K562 (cell line): ENCODE measurements at places on chromosomes 7 and 10.

DNA sequence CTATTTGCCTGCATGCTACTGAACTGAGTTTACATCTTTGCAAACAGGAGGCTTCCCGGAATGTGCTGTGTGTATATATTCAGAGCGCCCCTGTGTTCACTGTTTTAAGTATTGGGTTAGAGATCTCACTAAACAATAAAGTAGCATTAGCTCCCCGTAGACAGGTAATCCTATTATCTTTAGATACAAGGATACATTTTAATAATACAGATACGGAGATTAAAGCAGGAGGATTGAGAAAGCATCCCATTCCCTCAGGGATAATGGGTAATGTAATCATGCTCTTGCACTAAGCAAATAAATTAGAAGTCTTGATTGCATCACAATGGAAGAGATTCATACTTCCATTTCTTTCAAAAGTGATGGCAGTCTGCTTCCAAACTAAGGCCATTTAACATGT, 809.0 kb downstream of the NRG3 start:
- no peaks in the 10 kb centered on the region for H3K36me3 ChIP-seq
- no peak for DNase-seq
- H3K27me3 ChIP-seq: no peaks in the 10 kb centered on the region
- H3K4me3 ChIP-seq: no peak overlapping the region
- H3K4me1 ChIP-seq: no peaks in the 10 kb centered on the region

DNA sequence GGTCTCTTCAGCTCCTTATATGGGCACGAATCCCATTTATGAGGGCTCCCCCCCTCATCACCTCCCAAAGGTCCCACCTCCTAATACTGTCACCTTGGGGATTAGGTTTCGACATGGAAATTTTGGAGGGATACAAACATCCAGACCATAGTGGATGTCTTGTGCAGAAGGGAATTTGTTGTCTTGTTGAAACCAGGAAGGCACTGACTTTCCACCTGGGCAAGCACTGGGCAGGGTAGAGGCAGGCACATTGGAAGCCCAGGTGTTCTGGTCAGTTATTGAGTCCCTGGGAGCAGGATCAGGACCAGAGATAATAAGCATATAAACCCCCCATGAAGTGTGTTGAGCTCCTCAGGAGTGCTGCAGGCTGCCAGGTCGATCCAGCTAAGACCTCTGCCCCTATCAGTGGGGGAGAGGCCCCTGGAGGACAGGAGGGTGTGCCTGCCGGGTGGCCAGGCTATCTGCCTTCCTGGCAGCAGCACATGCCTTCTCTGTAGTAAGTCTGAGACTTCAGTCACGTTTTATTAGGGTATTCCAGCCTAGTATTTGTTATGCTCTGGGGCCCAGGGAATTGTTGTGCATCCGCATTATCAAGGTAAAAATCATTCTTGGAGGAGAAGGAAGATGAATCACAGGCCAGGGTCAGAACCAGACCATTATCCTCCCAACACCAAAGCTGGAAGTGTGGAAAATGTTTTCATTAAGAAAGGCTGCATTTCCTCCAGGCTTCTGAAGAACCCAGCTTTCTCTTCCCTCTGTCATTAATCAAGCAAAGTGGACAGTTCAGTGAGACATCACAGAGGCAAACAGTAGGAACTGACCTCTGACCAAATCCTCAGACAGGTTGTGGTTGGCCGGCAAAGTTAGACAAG, 503.1 kb downstream of the GRID1 start:
- H3K4me1 ChIP-seq: no peaks in the 10 kb centered on the region
- H3K36me3 ChIP-seq: no peaks in the 10 kb centered on the region
- DNase-seq: no peak
- H3K27ac ChIP-seq: no peak overlapping the region
- H3K4me3 ChIP-seq: no peak overlapping the region

DNA sequence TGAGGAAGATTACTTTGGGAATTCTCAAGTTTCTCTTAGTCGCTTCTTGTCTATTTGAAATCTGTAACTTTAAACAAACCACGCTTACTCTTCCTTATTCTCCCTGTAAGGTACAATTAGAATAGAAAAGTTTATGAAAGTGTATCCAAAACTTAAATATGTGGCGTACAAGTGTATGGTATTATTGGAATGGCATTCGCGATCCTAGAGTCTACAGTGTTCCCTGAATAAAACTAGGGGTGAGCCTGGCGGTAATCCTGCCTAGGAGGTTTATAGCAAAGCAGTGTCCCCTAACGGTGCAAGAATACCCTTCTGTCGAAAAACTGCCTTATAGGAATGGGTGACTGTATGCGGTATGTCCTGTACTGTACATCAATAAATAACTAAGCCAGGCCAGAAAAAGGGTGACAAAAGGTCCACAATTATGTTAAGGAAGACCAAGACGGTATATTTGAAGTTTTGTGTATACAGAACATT, 1.2 kb downstream of the TASOR2 start:
- H3K4me3 ChIP-seq: peak overlapping the region; percentile 92
- H3K27me3 ChIP-seq: no peaks in the 10 kb centered on the region
- peak overlapping the region; percentile 96 for H3K27ac ChIP-seq
- DNase-seq: no peak

DNA sequence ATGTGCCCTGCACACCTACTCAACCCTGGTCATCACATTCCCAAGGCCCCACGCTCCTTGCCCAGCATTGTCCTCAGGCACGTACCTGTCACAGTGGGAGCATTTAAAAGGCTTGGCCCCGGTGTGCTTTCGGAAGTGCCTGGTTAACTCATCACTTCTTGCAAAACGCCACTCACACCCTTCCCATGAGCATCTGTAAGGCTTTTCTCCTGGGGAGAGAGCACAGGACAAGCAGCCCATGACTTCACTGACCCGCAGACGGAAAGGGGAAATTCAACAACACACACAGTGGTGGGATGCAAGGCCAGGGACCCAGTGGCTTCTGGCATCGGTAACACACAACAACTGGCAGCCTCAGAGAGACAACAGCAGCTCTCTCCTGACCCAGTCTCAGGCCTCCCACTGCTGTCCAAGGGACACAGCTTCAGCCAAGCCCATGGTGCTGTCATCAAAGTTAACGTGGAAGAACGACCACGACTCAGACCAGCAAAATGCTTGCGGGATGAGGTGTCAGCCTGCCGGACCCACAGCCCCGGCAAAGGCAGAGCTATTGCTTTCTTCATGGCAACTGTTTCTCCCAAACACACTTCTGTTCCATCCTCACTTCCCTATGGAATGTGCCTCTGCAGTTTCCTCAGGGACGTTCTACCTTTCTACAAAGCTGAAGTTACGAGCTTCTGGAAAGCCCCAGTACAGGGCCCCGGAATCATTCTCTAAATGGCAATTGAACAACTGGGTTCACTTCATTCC, 4.8 kb downstream of the KLF6 start:
- no peak overlapping the region for H3K27ac ChIP-seq
- no peak overlapping the region for H3K4me3 ChIP-seq
- H3K36me3 ChIP-seq: peaks cover 65% of the 10 kb centered on the region
- no peaks in the 10 kb centered on the region for H3K27me3 ChIP-seq
- no peak for DNase-seq
- peaks cover 25% of the 10 kb centered on the region for H3K4me1 ChIP-seq

DNA sequence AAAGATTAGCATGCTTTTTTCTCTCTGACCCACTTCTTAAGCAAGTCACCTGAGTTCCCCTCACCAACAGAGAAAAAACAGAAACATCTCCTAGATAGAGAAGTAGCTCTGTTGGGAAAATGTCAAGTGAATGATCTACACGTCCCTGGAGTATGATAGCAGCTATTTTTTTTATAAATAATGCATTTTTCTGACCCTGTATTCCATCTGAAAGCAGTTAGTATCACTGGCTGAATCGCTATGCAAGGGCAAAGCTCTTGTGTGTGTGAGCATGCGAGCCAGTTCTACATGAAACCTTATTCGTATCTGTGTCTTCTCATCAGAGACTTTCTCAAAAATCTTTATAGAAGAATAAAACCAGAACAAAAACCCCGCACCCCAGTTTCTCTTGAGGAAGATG, 8.2 kb downstream of the ANKMY2 start:
- no peak for DNase-seq
- no peaks in the 10 kb centered on the region for H3K4me1 ChIP-seq
- H3K36me3 ChIP-seq: peaks cover 69% of the 10 kb centered on the region
- no peak overlapping the region for H3K27ac ChIP-seq

DNA sequence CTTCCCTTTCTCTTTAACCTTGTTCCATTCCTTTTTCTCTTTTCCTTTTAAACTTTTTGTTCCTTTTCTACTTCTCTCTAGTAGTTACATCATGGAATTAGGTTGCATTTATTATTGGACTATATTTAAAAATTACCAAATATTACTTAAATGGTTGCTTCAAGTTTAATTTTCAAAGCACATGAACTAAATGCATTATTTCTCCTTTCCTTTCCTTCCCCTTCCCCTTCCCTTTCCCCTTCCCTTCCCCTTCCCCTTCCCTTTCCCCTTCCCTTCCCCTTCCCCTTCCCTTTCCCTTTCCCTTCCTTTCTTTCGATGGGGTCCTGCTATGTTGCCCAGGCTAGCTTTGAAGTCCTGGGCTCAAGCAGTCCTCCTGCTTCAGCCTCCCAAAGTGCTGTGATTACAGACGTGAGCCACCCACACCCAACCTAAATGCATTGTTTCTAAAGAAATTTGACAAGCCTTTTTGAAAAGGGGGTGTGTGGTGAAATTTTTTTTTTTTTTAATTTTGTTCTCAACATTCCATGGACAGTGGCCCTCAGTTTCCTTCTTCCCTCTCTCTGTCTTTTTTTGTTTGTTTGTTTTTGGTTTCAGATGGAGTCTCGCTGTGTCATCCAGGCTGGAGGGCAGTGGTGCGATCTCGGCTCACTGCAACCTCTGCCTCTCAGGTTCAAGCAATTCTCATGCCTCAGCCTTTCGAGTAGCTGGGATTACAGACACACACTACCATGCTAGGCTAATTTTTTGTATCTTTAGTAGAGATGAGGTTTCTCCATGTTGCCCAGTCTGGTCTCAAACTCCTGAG, 31.2 kb downstream of the TMEM60 start:
- DNase-seq: no peak
- peaks cover 4% of the 10 kb centered on the region; the same call in 1 of the 2 replicates for H3K4me1 ChIP-seq
- no peak overlapping the region for H3K4me3 ChIP-seq
- H3K27me3 ChIP-seq: no peaks in the 10 kb centered on the region
- peaks cover 34% of the 10 kb centered on the region for H3K36me3 ChIP-seq

- no peaks in the 10 kb centered on the region for H3K36me3 ChIP-seq
- H3K27ac ChIP-seq: no peak overlapping the region
- no peak overlapping the region for H3K4me3 ChIP-seq
Observed at GRCh38 chr7:116799916-116800315, 62.5 kb upstream of the CAPZA2 start.

- H3K4me3 ChIP-seq: no peak overlapping the region
- no peak overlapping the region for H3K27ac ChIP-seq
- no peak for DNase-seq
- H3K4me1 ChIP-seq: peaks cover 2% of the 10 kb centered on the region; the same call in 1 of the 3 replicates
- H3K27me3 ChIP-seq: no peaks in the 10 kb centered on the region
Observed at GRCh38 chr10:125911990-125912389, 15.6 kb downstream of the FANK1 start.

GRCh38 chr10:106707657-106708056, 456.8 kb downstream of the SORCS1 start:
- H3K27me3 ChIP-seq: no peaks in the 10 kb centered on the region
- no peak overlapping the region for H3K27ac ChIP-seq
- H3K4me3 ChIP-seq: no peak overlapping the region
- DNase-seq: no peak
- no peaks in the 10 kb centered on the region for H3K4me1 ChIP-seq

- H3K4me1 ChIP-seq: peaks cover 20% of the 10 kb centered on the region; the same call in 2 of the 3 replicates
- no peak for DNase-seq
- no peaks in the 10 kb centered on the region for H3K27me3 ChIP-seq
- no peak overlapping the region for H3K4me3 ChIP-seq
Observed at GRCh38 chr7:44972562-44972961, 6.3 kb downstream of the MYO1G start.

DNA sequence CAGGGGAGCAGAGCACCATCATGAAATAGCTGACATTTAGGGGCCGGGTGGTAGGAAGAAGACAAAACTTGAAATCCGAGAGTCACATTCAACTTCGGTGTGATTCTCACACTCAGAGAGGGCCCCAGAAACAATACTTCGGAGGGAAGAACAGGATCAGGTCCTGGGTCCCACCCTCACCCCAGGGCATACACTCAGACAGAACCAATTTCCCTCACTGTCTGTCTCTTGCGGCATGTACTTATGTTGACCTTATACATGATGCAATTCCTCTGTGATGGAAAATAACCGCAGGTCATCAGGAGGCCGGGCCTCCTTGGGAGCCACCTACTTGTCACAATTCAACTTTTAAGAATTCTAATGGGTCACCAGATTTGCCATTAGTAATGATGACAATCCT, 26.3 kb upstream of the HMX3 start:
- no peaks in the 10 kb centered on the region for H3K4me1 ChIP-seq
- H3K36me3 ChIP-seq: no peaks in the 10 kb centered on the region
- no peak overlapping the region for H3K27ac ChIP-seq
- DNase-seq: no peak
- no peaks in the 10 kb centered on the region for H3K27me3 ChIP-seq

DNA sequence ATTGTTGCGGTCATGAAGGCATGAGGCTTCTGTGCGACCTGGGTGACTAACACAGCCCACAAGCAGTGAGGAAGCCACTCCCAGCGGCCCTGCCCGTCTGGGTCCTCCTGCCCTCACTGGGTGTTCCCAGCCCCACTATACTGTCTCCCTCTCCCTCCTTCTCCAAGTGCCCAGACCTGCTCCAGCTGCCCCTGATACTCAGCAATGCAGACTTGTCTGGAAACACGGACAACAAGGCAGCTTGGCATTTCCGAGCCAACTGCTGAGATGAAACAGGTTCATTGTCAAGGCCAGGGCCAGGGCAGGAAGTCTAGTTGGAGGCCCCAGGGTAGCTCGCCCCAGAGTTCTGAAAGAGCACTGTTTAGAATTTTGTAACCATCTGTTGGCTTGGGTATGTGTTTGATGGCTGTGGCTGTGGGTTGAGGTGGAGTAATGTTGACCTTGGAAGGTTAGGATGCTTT, 95.7 kb downstream of the RBM20 start:
- peaks cover 3% of the 10 kb centered on the region; the same call in 1 of the 2 replicates for H3K4me1 ChIP-seq
- H3K27ac ChIP-seq: no peak overlapping the region
- no peaks in the 10 kb centered on the region; the same call in 2 of the 3 replicates for H3K36me3 ChIP-seq
- H3K27me3 ChIP-seq: no peaks in the 10 kb centered on the region
- DNase-seq: no peak
